Midbrain (tissue), 1 donor: ENCODE measurements at places on chromosomes 12 and 14.

- DNase-seq, result no peak
Measured at GRCh38 chr12:132886529-132887477, 602 bp downstream of the CHFR start.

DNA sequence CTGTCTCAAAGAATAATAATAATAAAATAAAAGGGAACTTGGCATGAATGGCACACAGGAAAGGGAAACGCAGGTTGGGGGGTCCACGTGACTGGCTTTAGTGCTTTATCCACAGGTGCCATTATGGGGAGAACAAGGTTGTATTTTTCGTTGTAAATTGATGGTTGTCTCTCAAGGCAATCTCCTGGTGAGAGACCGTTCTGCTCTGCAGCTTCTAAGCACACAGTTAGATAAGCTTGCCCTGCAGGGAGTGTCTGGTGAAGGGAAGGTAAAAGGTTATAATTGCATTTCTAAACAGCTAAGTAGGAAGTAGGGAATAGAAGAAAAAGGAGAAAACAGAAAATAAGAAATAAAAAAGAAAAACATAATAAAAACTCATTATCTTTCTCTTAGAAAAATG is 69.1 kb upstream of the CPSF6 start:
- DNase-seq, result no peak

DNA sequence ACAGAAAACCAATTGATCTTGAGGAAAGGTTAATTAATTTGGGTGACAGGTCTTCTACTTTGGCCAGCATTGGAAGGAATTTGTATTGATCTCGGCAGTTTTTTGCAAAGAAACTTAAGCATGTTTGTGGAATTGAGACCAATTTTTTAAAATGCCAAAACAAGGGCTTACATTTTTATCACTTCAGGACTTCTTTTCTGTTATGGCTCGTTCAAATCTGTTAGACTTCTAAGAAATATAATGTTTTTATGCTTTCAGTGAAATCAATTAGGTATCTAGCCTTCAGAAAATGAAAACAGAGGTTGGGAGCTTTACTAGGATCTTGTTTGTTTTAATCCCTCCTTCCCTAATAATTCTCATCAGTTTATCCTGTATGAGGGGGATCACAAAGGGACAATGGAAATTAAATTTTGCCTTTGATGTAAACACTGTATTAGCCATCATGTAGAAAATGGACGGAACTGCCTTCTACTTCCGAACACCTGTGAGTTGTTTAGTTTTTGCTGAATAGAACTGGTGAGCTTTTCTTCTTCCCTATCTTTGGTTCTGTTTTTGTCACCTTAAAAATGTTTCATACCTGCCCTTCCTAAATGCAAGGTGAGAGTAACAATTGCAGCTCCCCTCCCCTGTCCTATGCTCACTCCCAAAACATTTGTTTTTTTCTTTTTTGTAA is 7.8 kb downstream of the FOXA1 start:
- no peak for DNase-seq

GRCh38 chr12:20077618-20078017 is 290.7 kb upstream of the PDE3A start:
- no peak for DNase-seq

GRCh38 chr12:109462868-109463692 is 14.0 kb downstream of the KCTD10 start:
- DNase-seq, result no peak

- no peak for DNase-seq
Measured at GRCh38 chr12:27644158-27644845, 51.9 kb upstream of the REP15 start.

GRCh38 chr12:27523642-27524493 is at the start of gene PPFIBP1:
PPFIBP1 (plus strand) TSS chr12:27524206; CDS start chr12:27633397, 109,191 bp downstream.
- peak; percentile 97 for DNase-seq

DNA sequence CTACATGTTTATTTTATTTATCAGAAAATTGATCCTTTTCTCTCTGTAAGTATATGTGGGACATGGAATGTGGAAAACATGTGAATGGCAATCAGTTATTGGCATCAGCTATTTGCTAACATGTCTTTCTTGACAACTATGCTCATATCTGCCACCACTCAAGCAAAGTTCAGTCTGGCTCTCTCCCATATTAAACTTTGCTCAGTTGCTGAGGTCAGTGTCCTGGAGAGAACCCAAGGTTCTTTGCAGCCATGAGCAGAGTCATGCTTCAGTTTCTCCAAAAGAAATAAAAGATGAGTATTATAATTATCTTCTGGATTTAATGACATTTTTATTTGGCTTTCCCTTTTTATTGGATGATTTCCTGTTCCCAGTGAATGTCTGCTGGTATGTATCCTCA is 42.6 kb downstream of the A2M start:
- no peak for DNase-seq

- no peak for DNase-seq
Measured at GRCh38 chr14:79464468-79464867, 746.8 kb downstream of the DIO2 start.

DNA sequence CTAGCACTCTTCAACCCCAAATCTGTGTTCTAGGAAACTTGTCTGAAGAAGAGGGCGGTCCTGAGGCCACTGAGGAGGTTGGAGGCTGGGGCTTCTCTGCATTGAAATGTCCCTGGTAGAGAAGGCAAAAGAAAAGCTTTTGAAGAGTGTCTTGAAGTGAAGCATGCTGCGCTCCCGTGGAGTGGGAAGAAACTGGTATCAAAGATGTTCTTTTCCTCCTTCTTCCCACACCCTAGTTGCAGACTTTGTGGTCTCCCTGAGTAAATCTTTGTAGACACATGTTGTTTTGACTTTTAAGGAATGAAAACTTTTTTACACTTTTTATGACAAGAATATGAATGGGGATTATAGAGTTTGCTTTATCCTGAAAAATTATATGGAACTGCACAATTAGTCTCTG is 59.0 kb upstream of the ANP32D start:
- DNase-seq, result no peak

- no peak for DNase-seq
Measured at GRCh38 chr14:34223373-34224148, 238.5 kb downstream of the SPTSSA start.

DNA sequence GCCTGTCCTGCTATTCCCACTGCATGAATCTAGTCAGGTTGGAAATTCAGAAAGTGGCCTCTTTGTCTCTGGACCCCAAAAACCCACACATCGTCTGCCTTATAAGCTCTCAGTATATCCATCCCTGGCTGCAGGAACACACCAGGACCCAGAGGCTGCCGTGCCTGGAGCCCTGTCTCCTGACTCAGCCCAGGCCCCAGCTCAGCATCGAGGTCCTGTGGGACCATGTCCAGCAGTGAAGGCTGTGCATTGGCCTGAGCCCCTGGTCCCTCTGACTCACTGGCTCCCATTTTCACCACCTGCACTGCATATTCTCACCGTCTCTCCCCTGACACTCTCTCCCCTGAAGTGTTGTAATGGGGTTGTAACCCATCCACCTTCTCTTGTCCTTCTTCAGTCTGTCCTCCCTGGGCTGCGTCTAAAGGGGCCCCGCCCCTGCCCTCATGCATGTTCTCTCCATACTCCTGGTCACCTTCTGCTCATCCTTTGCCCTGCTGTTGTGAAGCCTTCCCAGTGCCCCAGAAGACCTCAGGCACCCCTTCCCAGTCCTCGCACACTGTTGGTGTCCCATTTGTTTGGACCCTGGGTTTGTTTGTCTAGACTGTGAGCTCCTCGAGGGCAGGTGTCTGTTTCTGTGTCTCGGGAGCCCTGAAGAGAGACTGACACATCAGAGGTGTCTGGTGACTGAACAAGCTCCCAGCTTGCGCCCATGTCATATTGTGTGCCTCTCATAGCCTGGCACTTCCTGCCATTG is 43.8 kb downstream of the EVL start:
- no peak for DNase-seq

DNA sequence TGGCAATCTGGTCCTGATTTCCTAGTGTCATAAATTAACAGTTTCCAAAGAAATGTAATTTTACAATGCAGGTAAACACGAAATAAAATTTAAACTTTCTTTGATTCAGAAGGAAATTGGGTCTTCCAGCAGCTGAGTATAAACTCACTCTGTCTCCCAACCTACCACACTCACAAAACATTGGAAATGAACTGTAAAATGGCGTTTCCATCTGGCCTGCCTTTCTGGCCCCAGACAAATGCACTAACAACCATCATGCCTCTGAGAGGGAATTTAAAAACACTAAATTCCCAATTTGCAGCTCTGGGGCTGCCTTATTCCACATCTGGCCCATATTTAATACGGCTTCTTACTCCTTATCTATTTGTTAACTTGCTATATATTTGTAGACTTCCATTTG is 19.3 kb downstream of the ATP2B1 start:
- no peak for DNase-seq

DNA sequence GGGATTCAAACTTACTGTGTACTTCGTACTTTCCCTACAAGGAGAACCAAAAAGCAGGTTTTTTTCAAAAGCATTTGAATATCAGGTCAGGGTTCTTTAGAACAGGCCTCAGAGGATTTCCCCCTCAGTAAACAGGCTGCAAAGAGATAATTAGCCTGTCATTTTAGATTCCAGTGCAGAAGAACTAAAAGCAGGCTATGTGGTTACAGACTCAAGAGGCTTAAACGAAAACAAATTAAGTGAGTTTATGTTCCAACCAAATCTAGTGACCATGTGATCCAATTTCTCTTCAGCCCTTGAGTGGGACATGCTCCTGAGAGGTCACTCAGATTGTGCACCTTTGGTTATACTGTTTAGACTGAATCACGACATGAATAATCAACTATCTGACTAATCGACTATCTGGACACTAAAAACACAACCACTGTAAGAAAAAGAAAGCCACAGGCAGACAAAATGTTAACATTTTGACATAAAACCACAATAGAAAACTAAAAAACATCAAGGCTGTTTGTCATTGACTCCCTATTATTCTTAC is 4.5 kb downstream of the TMED8 start:
- DNase-seq, result peak; percentile 12
